Epithelial cell of proximal tubule (primary cell): ENCODE measurements at places on chromosomes 3 and 15.
A peak's percentile ranks its signal among the peaks of the same experiment; 100 is the strongest.

DNA sequence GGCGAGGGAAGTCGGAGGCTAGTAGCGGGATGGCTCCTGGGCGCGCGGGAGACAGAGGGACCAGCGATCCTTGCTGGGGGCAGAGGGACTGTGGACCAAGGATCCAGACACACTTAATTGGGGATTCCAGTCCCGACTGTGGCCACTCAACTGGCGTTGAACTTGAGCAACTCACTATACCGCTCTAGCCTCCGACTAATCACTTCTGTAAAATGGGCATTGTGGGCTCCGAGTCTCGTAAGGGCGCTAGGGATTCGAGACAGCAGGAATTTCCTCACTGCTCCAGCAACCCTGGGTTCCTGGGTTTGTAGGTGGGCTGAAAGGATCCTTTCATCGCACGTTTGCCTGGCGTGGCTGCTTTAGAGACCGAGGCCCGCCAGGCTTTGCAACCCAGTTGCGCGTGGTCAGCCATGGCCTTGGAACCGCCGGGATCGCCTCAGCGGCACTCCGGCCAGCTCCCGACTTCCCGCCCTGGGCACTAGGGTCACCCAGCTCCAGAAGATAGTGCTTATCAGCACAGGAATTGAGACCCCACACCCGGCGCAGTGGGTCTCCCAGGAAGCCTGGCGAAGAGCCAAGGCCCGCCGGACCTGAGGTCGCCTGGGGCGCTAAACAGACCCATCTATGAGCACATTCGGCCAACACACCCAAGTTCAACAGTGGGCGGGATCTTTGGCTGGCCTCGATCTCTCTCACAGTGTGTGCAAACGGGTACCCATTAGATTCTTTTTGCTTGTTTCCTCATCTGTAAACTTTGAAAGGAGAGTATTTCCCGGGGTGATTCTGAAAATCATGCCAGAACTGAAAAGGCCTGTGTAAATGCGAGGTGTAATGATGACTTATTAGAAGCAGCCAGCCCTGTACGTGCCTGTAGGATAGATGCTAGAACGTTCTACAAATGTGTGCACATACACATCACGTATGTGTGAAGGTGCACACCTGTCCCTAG lies 9.9 kb downstream of the FOXL2 start:
- DNase-seq = no peak

GRCh38 chr15:59232476-59232875 lies 25.8 kb downstream of the LDHAL6B start:
- peak; percentile 89 for DNase-seq

GRCh38 chr15:73046073-73046472 lies 6.2 kb upstream of the NEO1 start:
- DNase-seq = no peak

GRCh38 chr3:161822291-161822690 lies 325.7 kb downstream of the OTOL1 start:
- no peak for DNase-seq

- no peak for DNase-seq
Measured at GRCh38 chr3:155739154-155739553, 5.7 kb downstream of the PLCH1 start.

GRCh38 chr3:29004885-29005599 lies 275.8 kb upstream of the RBMS3 start:
- DNase-seq = no peak

GRCh38 chr15:79834495-79834894 lies 62.3 kb downstream of the MTHFS start:
- no peak for DNase-seq

DNA sequence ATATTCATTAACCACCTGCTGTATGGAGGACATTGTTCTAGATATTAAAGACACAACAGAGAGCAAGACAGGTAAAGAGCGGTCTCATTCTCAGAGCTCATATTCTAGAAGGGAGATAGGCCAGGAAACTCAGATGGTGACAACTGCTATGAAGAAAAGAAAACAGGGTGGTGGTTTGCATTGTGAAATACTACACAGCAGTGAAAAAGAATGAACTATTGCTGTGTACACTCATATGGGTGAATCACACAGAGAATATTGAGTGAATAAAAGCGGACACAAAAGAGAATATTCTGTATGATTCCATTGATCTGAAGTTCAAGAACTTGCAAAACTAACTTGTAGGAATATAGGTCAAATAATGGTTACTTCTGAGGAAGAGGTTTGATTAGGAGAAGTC lies 76.7 kb downstream of the TOP2B start:
- DNase-seq = no peak

DNA sequence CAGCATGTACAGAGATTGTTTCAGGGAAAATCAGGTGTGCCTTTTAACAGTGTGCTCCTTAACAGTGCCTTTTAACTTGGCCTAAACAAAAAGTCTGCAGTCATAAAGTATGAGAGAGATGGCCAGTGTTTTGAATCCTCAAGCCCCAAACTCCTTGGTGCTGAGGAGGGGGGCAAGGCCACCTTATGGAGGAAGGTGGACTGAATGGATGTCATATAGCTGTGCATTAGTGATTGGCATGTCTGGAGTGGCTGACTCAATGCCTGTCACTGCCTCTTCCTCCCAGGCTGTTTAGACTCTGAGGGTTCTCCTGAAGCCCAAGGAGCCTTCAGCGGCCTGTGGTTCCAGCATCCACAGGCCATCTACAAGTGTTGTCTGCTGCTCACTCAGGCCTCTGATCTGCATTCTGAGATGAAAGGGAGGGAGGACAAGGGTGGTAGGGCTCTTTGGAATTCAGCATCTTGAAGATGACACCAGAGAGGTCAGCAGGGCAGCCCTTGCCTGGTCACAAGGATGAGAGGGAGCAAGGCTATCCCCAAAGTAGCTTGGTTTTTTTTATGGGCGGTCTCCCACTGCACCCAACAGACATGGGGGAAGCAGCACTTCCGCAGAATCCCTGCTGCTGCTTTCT lies 1.5 kb downstream of the FOXL2NB start:
- no peak for DNase-seq

DNA sequence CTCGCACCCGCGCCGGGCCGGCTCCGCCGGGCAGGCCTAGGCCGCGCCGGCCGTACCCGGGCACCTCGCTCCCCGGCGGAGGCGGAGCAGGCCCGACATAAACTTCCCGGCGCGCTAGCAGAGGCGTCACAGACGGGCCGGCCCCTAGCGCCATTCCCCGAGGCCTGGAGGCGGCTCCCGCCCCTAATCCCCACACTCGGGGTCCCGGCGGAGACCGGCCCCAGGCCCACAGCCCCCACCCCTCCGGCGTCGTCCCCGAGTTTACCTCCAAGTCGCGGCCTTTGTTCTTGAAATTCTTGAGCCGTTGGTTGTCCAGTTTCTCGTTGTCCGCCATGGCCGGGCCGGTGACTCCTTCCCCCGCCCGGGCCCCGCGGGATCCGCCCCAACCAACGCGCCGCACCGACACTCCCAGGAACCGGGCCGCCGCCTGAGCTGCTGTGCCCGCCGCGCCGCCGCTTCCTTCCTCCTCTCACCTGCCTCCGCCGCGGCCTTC lies 376 bp downstream of the KPNA4 start:
- DNase-seq = no peak

- DNase-seq = no peak
Measured at GRCh38 chr3:72738752-72739530, 109.3 kb downstream of the SHQ1 start.

GRCh38 chr3:38730281-38730680 lies 80.8 kb upstream of the SCN5A start:
- DNase-seq = no peak

DNA sequence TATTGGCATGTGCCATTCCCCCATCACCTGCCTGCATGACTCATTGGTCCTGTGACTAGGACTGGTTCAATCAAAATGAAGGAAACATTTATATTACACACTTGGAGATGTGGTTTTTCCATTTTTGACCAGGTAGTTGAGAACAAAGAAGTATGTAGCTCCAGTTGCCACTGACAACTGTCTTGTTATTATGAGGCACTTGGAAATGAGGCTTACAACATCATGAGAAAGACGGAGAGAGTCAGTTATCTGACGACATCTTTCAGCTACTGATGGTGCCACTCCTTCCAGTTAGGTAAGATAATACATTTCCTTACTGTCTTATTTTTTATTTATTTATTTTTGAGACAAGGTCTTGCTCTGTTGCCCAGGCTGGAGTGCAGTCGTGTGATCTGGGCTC lies 21.8 kb upstream of the PROK2 start:
- no peak for DNase-seq

GRCh38 chr3:172634948-172635347 lies 75.9 kb downstream of the NCEH1 start:
- DNase-seq = no peak

DNA sequence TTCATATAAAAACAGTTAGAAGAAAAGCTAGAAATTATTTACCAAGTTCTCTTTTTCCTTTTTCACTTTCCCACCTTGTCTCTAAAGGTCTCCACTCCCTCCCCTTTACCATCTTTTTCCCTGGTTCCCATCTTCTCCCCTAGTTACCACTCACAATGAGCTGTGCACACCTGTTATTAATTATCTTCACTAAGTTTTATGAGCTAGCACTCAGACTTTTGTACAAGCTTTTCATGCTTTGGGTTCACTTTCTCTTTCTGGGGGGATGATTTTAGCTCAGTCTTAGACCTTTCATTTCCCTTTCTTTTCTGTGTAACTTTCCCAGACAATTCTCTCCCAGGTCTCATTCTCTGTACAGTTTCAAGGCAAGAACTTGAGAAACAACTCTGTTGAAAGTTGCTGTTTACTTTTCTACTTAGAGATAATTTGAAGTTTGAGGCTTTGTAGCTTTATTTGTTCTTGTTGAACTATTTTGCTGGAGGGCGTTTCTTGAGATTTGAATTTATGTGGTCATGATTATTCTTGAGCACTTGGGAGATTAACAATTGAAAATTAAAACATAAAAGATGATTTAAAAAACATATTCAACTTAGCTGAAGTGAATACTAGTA lies 24.0 kb upstream of the AADAC start:
- no peak for DNase-seq

- DNase-seq = no peak
Measured at GRCh38 chr3:102194760-102195159, 240.1 kb upstream of the ZPLD1 start.

- no peak for DNase-seq
Measured at GRCh38 chr3:73600293-73600938, 24.3 kb downstream of the PDZRN3 start.

GRCh38 chr15:75348562-75349350 lies 1.9 kb downstream of the NEIL1 start:
- DNase-seq = no peak

- DNase-seq = no peak
Measured at GRCh38 chr15:62301993-62302675, 137.0 kb upstream of the C2CD4B start.

DNA sequence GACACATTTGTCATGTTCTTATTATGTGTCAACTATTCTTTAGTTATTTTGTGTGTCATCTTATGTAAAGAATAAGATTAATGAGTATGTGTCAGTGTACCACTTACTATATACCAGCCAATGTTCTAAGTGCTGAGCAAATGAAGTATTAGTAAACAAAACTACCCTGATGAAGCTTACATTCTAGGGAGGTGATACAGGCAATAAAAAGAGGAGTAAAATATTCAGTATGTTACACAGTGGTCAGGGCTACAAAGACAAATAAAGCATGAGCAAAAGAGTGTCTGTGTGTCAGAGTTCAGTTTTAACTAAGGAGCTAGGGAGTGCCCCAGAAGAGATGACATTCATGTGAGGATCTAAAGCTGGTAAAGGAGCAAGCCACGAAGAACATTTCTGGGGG lies 79.1 kb downstream of the TRPC1 start:
- no peak for DNase-seq

DNA sequence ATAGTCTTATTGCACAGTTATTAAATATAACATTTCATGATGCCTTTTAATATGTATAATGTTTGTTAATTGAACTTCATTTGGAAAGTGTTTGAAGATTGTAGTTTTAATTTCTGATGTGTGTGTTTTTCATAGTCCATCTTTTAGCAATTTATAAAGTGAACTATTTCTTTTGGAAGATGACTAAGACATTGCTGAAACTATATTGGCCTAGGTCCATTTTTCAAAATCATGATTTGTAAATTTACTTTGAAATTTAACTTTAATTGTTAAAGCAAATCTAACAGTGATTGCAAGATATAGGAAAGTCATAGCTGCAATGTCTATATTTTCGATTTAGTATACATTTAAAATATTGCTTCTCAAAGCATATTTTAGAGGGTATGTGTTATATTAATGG lies 30.8 kb downstream of the MCTP2 start:
- DNase-seq = no peak

DNA sequence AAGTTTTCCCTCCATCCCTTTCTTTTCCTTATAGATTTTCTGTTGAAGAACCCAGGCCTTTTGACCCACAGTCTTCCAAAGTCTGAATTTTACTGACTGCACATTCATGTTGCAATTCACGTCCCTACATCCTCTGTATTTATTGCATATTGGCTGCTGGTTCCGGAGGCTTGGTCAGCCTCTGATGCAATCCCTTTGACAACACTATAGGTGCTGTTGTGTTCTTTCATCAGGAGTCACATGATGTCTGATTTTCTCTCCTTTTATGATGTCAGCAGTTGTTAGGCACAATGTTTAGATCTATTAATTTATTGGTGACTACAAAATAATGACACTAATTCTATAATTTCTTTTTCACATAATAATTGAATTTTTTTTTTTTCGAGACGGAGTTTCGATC lies 8.7 kb downstream of the CYP1A1 start:
- DNase-seq = no peak

DNA sequence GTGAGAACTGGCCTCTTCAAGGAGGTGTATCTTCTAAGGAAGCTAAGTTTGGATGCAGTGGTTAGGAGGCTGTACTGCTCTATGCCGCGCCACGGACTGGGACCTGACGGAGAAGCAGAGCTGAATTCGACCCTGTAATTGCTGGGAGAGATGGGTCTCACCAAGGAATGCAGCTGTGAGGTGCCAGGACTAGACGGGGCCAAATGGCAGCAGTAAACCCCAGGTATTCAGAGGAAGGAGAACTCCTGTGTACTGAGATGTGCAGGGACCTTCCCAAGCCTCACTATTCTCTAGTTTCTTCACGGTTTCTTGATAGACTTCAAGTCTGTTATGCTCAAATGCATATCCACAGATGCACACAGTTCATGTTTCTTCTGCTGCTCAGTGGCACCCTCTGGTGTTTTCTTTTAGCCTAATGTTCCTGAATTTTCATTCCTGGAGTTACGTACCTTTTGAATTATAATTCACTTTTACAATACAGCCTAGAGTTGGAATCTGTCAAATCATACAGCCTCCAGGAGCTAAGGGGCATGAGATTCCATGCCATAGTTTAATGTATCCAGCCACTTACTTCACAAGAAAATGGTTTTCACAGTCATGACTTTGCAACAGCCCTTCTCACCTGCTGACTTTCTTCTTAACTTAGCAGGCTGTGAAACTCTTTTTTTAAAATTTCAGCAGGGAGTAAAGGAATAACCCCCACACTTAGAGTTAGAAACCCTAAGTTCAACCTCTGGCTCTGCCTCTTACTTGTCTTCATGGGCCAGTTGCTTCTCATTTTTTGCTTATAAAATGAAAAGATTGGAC lies 61.8 kb downstream of the GLDN start:
- DNase-seq = no peak
